ENCODE measurements at places on chromosomes 5 and 9.

- DNase-seq = no peak
Measured at GRCh38 chr5:139371482-139372435, 11.3 kb downstream of the SLC23A1 start.

DNA sequence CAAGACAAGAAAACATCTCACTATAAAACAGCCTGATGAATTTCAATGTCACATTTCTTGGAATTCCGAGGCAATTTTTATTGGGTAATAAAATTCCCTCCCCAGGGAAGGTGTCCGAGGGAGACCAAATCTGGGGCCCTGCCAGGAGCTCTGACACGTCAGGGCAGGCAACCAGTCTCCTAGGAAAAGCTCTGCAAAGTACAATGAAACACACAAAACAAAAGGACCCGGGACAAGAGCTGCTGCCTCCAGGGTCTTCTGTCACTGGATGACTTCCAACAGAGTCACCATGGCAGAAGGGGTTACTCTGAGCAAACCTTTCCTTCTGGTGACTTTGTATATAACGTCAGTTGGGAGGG is 50.8 kb downstream of the SAXO1 start:
- no peak for DNase-seq

DNA sequence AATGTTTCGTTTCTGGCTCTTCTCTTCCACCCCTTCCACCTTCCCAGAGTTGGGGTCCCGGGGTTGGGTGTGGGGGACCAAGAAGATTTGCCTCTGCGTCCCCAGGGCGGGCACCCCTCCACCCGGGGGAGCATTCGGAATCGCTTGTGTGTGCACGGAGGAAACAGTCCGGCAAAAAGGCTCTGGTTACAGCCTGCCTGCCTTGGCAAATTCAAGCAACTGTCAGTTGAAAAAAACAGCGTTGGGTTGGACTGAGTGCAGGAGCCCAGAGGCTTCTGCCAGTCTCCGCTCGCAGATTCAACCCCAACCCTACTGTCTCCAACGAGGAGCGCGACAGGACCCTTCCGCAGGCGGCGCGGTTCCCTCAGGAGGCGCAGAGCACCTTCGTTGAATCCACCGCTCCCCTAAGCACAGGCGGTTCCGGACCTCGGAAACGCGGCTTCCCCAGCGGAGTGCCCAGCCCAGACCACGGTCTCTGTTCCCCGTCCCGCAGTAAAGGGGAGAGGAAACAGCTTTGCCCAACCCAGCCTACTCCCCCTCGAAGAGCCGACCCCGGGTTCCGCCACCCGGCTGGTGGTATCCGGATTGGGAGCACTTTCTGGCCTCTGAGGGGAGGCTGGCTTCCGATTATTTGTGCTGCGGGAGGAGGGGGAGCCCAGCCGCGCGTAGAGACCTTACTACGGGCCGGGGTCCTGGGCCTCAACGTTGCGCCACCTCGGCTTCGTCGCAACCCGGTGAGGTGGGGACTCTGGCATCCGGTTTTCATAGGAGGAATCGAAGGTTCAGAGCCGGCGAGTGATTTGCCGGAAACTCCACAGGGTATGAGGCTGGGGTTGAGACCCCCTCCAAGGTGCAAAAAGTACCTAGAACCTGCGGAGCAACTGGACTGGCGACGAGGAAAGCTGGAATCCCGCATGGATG is 9.6 kb downstream of the LHX6 start:
- no peak for DNase-seq

DNA sequence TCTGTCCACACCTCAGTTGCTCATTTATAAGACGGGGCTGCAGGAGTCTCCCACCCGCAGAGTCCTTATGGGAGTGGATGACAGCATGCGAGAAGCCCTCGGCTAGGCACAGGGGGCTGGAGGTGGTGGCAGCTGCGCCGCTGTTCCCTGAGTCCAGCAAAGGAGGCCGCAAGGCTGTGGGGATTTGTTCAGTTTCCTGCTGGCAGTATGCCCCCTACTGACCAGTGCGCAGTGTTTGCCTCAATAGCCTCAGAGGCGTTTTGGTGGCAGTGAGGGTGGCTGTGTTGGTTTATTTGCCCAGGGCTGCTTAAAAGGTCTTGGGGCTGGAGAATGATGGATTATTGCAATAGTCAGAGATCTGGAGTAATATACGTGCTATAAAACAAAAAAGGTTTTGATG is 176.3 kb upstream of the OTULINL start:
- DNase-seq = no peak

DNA sequence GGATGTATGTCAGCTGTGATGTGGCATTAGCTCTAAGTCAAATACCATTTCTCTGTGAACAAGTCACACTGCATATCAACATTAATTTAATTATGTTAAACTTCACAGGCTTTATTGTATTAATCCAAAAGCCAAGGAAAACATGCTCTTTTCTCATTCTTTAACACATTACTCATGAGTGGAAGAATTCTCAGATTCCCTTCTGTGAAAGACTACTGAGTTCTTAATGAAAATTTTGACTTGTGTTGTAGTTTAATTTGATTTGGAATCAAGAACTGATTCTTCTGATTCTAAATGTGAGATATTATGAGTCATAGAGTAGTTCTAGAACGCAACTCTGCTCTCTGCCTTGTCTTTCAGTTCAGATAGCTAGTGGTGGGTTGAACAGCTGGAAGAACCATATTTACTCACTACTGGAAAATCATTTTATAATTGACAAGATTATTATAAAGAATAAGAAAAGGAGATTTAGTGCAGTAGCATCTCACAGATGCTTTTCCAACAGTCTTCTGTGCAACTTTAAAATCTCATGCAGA is 90.6 kb downstream of the VCAN start:
- DNase-seq = no peak

GRCh38 chr5:103066326-103066725 is 53.6 kb downstream of the GIN1 start:
- peak; percentile 3 for DNase-seq

DNA sequence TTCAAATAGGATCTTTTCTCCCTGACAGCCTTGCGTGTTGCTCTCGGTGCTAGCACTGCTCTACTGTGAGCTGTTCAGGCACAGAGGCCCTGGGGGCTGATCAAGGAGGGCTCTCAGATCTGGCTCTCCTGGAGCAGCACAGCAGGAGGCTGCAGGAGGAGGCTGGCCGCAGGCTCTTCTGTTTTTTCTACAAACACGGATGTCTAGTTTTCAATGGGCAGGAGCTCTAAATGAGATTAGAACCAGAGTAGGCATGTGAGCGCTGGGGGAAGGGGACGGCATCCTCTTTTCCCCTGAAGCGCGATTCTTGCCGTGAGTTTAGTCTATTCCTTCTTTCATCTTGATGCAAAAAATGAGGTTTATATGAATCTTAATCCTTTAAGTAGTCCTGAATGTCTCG is 61.7 kb upstream of the IRX4 start:
- no peak for DNase-seq

DNA sequence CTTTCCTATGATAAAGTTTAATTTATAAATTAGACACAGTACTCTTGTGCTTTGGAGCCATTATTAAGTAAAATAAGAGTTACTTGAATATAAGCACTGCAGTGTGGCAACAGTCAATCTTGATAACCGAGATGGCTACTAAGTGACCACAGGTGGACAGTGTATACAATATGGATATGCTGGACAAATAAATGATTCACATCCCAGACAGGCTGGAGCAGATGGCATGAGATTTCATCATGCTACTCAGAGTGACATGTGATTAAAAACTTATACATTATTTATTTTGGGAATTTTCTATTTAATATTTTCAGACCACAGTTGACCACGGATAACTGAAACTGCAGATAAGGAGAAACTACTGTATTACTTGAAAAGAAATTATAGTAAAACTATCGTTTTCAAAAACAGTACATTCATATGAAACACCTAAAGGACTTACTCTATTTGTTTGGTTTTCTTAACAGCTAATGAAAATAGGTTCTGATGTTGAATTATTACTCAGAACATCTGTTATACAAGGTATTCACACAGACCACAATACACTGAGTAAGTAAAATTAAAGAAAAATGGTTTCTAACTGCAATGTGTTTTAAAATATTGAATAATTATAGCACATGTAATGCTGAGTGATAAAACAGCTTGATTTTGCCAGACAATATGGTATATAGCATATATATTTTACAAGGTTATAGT is 16.0 kb downstream of the LYRM7 start:
- DNase-seq = no peak

GRCh38 chr9:2601785-2602378 is 19.7 kb upstream of the VLDLR start:
- no peak for DNase-seq

DNA sequence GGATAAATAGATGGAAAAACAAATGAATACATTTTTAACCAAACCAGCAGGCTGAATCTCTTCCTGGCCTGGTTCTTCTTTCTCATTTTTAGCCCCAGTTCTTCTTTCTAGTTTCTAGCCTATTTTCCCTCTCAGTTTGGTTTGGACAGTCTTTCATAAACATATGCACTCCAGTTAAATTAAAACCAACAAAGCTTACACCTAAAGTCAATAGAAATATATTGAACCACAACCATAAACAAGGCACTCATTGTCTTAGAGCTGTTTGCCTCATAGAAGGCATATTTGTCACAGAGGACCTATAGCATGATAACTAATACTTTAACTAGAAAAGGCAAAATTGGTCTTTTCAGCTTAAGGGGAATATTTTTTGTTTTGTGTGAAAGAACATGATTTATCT is 638.3 kb downstream of the NR2F1-AS1 start:
- no peak for DNase-seq

DNA sequence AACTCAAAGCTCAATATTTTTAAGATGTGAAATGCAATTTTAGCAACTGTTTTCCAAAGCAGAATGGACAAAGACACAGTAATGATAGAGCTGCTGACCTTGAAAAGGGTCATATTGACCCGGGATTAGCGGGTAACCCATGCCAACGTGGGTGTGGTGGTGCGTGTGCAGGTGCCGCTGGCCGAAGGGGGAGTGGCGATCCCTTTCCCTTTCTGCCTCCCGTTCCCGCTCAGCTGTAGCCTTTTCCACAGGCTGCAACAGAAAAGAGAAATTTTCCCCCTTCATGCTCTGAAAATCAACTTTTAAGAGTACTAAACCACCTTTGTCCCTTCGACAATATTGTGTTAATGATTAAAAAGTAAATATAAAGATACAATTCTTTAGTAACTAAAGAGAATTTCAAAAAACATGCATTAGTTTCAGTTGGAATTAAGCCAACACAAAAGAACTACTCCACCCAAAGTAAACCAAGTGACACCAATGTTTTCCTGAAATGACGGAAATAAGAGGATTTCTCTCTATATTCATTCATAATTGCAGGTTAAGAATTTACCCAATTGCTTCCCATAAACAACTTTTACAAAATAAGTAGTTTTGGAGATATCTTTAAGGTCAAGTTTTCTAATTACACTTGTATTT is 105.2 kb downstream of the ZNF608 start:
- DNase-seq = no peak

GRCh38 chr5:131528682-131529081 is 106.3 kb downstream of the RAPGEF6 start:
- DNase-seq = no peak

GRCh38 chr5:141192110-141192725 is at the start of gene PCDHB10:
Gene PCDHB10, plus strand, starts transcription at chr5:141192353. Its CDS starts 200 bp downstream, at chr5:141192553.
- no peak for DNase-seq

DNA sequence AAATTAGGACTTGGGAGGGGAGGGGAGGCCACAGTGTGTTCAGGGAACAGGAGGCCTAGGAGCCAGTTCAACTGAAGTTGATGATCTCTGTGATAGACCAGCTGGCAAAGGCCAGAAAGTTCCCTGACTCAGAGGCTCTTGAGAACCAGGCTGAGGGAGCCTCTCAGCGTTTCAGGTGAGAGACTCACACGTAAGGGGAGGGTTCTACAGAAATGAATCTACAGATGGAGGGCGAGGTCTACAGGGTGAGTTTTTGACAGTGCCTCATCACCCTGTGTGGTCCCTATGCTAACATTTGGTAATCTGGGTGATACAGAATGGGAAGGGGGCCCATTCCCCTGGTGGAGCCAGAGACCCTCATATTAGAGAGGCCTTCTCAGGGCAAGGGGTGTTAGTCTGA is 32.0 kb downstream of the ENHO start:
- DNase-seq = no peak

DNA sequence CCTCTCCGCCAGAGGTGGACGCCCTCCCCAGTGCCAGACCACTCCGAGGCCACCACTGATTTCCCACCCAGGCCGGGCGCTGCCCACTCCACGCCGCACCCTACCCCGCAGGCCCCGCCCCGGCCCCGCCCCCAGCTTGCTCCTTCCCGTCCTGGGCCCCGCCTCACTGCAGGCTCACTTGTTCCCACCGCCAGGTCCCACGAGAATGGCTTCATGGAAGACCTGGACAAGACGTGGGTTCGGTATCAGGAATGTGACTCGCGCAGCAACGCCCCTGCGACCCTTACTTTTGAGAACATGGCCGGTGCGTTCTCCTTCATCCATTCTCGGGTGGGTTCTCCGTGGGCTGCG is 6.5 kb downstream of the LRRC26 start:
- no peak for DNase-seq

GRCh38 chr9:36164989-36165388 is 4.2 kb upstream of the CCIN start:
- DNase-seq = no peak

- DNase-seq = peak; percentile 46
Measured at GRCh38 chr5:137320056-137321045, 178.8 kb downstream of the SPOCK1 start.

GRCh38 chr5:149257889-149258705 is 13.6 kb upstream of the AFAP1L1 start:
- no peak for DNase-seq

GRCh38 chr5:132490484-132491367 is at the start of gene IRF1:
Gene IRF1, minus strand, starts transcription at chr5:132490773. Its CDS starts 1,295 bp downstream, at chr5:132489478.
- peak; percentile 98 for DNase-seq

- no peak for DNase-seq
Measured at GRCh38 chr5:98588215-98588614, 185.2 kb upstream of the RGMB start.

GRCh38 chr9:76245518-76245917 is 148.7 kb downstream of the RFK start:
- DNase-seq = peak; percentile 78

GRCh38 chr5:55104946-55105701 is 2.7 kb downstream of the GZMA start:
- no peak for DNase-seq

- no peak for DNase-seq
Measured at GRCh38 chr5:84433461-84433860, 48.8 kb upstream of the EDIL3 start.

DNA sequence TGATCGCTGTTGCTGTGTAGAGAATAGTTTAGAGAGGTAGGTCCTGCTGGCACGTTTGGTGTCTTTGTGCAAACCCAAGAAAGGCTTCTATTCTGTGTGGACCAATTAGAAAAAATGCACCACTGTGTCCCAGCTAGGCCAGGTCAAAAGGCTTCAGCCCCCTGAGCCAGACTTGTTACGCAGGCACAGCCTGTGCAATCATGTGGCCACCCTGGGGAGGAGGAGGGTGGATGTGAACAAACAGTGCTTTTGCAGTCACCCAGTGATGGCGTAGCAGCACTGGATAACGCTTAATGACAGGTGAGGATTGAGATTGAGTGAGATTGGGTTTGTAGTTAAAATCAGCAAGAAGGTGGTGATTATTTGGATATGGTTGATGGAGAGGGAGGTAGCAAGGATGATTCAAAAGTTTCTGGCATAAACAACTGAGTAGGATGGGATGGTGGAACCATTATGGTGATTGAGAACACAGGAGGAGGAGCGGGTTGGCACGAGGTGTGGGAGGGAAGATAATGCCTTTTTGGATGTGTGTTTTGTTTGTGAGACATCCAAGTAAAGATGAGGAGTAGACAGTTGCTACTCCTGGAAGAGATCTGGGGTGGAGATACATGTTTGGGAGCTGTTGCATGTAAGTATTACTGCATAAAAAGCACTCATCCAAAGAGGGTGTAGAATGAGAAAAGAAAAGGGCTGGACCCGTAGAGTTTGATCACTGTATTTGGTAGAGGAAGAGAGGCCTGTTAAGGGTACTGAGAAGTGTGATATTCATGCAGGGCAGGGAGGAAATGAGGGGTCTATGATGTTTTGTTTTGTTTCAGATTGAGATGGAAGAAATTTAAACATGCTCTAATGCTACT is 6.7 kb downstream of the GCNT1 start:
- DNase-seq = no peak
